ENCODE measurements at places on chromosomes 16 and 17.

- no peak for DNase-seq
These were observed 609.4 kb upstream of the CDH5 start for GRCh38 chr16:65757064-65757463.

GRCh38 chr16:50323335-50324011 lies 45.3 kb downstream of the BRD7 start:
- DNase-seq, result no peak

DNA sequence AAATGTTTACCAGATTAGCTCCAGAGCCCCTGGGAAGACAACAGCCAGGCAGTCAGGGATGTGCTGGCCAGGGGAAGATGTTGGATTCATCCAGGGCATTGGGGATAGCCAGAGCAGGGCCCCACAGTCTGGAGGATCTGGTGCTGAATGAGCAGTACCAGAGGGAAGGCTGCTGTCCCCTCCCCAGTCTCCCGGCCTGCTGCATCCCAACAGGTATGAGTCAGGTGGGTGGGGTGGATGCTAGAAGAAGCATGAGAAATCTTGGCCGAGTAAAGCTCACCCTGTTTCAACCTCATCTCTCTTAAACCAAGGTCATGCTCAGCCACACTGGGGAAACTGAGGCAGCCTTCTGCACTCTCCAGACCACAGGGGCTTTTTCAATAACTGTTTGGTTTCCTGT lies 71.9 kb upstream of the SEC14L1 start:
- DNase-seq, result no peak

DNA sequence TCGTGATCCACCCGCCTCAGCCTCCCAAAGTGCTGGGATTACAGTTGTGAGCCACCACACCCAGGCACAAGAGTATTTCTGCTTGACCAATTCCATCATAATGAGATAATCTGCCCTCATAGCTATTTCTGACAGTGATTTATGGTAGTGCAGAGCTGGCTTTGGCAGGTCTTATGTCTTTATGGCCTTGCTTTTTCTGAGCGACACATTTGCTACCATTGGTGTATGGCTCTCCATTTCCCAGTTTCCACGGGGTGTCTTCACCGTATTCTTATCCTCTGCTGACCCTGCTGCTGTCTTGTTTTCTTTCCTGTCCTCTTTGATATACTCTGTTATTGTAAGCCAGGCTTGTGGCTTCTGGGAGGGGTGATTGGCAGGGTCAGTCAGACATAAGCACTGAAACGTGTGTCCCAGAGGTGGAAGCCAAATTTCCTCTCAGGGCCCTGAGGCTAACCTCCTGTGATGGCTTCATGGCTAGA lies 161.1 kb upstream of the TBX2 start:
- DNase-seq, result no peak
